ENCODE measurements at places on chromosomes 6 and 20.

DNA sequence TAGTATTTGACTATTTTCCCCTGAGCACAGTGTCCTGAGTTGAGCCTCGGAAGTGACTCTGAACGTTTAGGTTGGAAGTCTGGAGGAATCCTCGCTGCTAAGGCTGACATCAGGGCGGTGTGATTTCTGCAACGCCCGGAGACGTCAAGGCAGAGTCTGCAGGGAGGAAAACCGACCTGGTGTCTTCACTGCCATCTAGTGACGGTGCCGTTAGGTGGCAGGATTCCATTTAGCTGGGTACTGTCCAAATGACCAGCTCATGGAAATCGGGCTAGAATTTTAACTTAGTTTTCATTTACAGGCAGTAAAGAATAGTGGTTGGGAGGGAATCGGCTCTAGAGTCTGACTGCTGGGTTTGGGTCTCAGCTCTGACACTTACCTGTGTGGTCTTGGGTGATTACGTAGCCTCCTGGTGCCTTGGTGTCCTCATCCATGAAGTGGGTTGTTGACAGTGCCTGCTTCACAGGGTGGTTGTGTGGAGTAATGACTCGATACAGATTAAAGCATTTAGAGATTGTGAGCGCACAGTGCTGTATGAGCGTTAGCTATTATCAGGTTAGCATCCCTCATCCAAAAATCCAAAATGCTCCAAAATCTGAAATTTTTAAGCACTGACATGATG lies 35.0 kb downstream of the FOXF2 start:
- DNase-seq: no peak

GRCh38 chr6:33710296-33711121 lies 991 bp downstream of the UQCC2 start:
- DNase-seq: no peak

DNA sequence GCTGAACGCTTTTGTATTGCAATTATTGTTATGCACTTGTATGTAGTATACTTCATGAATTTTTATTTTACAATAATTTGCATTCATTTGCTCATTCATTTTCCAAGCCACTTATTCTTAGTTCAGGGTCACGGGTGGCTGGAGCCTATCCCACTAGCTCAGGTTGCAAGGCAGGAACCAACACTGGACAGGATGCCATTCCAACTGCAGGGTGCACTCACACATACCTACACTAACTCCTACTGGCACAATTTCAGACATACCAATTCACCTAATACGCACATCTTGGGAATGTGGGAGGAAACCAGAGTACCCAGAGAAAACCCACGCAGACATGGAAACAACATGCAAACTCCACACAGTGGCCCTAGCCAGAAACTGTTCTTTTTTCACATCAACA lies 61.8 kb downstream of the LMBRD1 start:
- no peak for DNase-seq

DNA sequence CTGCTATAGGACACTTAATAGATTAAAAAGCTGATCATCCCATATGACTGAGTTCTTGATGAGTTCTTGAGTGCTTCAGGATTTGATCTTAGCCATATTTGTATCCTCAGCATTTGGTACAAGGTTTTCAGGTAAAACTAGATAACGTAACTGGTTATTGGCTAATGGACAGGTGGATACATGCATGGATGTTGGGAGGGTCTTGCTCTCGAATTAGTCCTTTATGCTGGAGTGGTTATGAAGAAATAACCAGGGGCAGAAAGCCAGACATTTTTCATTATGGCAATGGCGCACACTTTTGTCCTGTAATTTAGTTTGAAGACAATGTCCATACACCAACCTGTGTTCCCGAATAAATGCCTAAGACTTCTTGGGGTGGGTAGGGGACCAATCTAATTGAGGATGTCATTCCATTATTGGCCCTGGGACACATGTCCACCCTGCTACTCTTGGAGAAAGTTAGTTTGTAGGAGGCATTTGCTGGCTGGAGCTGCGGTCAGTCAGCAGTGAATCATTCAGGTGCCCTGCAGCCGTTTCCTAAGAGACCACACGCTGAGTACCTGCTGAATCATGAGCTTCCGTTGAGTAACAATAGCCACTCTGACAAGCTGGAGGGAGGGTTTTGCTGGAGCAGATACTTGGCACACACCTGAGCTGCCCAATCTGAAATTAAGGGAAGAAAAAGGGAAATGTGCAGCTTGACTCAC lies 194.4 kb downstream of the FOXA2 start:
- DNase-seq: peak; percentile 84

DNA sequence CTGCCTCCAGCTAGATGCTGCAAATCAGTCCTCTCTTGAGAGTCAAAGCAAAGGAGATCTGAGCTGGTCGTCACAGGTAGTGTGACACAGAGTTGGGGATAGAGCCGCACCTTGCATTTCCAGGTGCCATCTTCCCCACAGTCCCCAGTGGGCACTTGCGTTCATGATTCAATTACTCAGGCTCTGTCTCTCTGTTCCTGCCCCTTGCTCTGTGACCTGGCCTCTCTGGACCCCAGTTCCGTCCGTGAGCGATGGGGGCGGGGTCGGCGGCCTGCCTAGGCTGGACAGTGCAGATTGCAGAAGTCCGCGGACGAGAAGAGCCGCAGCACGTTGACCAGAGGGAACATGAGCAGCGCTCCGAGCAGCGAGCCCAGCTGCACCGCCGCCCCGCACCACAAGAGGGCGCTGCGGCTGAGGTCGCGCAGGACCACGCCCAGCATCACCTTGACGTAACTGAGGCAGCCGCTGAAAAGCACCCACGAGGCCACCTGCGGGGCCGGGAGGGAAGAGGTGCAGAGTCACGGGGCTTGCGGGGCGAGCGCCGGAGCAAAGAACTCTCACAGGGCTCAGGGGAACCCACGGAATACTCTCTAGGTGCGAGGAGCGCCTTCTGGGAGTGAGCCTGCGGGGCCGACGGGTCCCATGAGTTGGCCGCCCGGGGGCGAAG lies 7.4 kb downstream of the SLC52A3 start:
- DNase-seq: no peak

DNA sequence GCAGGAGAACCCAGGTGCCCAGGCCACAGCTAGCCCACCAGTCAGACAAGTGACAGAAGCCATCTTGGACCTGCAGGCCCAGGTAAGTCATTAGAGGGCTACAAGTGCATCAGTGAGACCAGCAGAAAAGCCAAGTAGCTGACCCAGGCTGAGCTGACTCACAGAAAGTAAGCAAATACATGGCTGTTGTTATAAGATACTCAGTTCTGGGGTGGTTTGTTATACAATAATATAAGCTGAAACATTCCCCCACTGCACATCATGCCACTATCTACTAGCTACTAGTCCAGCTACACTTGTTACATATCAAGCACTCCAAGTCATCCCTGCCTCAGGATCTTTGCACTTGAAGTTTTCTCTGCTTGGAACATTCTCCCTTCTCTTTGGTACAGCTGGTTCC lies 10.0 kb downstream of the DYNLT2 start:
- DNase-seq: no peak

- DNase-seq: no peak
Measured at GRCh38 chr6:56640374-56640773, 2.3 kb downstream of the DST start.

- DNase-seq: no peak
Measured at GRCh38 chr6:151690768-151691562, 116.5 kb upstream of the ESR1 start.

DNA sequence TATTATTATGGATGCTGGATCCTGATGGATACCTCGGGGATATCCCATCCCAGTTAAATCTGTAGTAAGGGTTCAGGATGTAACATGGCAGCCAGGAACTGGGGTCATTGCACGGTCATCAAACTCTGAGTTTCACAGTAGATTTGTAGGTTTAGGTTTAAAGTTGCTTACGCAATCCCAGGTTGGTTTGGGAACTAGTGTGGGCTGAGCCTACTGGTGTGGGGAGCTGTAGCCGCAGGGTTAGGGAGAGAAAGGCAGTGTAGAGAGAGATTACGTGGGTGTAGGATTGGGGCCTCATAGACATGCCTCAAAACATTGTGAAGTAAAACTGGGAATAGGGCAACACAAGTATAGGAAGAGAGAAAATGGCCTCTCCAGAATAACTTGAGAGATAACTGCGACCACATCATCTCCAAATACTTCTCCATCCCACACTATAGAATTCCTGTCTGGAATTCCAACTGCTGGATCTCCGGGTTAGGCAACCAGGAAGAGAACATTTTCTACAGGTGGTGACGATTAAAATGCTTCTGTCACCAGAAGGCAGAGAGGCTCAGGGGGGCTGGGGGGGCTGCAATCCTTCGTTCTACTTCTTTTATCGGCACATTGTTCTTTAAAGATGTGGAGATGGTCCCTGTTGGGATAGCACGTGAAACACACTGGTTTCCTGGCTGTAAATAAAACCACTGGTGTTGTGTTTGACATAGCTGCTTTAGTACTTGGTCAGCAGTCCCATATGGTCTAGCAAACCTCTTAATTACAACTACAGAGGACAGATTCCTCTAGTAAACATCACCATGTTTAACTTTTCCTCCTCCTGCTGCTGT lies 44.9 kb upstream of the TMEM170B start:
- no peak for DNase-seq

- no peak for DNase-seq
Measured at GRCh38 chr6:5248302-5249098, 12.2 kb downstream of the LYRM4 start.

DNA sequence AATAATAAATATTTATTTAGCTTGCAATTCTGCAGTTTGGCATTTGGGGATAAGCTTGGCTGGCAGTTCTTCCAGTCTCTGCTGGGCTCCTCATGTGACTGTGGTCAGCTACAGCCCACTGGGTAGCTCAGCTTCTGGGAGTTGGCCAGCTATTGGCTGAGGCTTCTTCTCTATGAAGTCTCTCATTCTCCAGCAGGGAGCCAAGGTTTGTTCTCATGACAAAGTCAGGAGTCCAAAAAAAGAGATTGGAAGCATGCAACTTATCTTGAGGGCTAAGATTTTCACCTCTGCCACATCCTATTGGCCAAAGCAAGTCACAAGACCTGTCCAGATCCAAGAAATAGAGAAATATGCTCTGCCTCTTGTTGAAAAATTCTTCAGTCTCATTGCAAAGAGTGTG lies 94.6 kb downstream of the SNAP25 start:
- no peak for DNase-seq

GRCh38 chr6:25874118-25874517 lies at the start of gene SLC17A3:
Gene SLC17A3 (minus strand): TSS chr6:25874243. CDS start chr6:25868387, 5,856 bp downstream.
- DNase-seq: no peak

DNA sequence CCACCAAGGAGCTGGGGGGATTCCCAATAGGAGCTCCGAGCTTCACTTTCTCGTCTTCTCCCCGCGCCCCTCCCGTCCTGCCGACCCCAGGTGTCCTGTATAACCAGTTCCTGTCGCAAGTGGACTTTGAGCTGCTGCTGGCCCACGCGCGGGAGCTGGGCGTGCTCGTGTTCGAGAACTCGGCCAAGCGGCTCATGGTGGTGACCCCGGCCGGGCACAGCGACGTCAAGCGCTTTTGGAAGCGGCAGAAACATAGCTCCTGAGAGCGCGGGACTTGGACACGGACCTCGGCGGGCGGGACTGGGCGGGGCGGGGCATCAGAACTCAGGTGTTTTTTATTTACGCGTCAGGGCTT lies 340 bp upstream of the VARS2 start:
- no peak for DNase-seq

DNA sequence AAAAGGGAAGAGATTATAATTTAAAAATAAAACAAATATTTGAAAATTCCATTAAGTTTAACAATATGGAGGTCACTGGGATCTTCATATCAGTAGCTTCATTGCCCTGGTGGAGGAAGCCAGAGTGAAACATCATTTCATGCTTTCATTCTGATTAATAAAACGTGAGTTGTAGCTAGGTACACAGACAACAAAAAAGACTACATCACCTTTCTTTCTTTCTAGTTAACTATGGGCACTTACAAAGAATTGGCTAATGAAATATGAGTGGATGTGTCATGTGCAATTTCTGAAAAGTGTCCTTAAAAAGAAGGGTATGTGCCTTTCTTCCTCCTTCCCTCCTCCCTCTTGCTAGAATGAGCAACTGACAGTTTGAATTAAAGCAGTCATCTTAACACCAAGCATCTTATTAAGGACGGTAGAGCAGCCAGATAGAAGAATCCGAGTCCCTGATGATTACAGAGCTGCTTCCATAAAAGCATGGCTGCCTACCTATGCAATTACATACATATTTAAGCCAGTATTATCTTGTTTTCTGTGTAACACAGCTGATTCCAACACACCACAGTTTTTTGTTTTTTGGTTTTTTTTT lies 3.4 kb downstream of the SERAC1 start:
- DNase-seq: no peak

DNA sequence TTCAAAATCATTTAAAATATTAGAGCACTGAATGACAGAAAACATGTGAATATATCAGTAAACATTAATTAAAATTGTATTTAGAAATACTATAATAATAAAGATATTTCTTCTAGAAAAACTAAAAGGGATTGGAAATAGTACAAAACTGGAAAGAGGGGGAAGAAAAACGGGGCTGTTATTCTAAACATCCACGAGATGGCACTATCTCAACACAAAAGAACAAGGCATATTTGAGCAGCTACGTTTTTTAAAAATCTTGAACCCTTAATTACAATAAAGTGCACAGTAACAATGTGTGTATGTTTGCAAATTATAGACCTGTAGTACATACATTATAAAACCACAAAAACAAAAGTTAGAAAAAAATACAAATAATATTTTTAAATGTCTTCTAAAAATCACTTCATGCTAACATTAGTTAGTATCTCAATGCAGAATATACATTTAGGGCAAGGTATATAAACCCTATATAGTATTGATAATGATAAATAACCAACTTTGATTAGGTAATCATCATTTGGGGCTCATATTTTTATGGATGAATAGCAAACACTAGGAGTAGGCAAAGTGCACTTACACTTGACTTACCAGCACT lies 42.5 kb upstream of the PNISR start:
- peak; percentile 56 for DNase-seq

DNA sequence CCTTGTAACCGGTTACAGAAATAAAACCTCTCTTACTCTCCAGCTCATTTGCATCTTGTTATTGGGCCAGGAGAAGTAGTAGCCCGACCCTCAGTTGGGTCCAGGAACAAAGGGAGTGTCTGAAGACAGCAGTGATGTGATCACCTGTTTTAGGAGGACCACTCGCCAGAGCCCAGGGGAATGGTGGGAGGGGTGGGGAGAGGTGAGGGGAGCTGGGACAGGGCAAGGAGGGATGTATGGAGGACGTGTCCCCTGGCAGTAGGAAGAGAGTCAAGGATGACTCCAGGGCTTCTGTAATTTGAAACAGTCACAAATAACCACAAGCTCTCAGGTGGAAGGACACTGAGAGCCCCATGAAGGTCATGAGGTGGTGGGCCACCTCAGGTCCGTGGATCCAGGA lies 1.4 kb upstream of the PCMTD2 start:
- no peak for DNase-seq

DNA sequence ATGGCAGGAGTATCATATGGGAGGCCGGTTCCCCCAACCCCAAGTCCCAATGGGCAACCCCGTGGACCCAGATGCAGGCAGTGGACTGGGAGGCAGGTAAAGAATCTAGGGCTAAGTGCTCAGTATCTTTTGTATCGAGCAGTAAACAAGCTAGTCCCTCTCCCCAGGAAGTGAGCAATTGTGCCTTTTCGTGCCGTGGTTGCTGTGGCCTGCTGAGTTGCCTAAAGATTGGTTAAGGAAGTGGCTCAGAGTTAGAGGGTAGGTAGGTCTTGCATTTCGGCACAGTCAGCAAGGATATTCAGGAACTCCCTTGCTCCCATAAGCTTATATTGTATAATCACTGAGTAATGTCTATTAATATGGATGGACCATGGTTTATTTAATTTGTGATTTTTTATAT lies 1.3 kb upstream of the DNAH8 start:
- no peak for DNase-seq
